ENCODE measurements at places on chromosomes 6 and 20. TPM values are rescaled to one million over a fixed set of nuclear protein-coding genes. Genes with fewer than 3 reads are reported as not detected.
A peak's percentile ranks its signal among the peaks of the same experiment; 100 is the strongest.

DNA sequence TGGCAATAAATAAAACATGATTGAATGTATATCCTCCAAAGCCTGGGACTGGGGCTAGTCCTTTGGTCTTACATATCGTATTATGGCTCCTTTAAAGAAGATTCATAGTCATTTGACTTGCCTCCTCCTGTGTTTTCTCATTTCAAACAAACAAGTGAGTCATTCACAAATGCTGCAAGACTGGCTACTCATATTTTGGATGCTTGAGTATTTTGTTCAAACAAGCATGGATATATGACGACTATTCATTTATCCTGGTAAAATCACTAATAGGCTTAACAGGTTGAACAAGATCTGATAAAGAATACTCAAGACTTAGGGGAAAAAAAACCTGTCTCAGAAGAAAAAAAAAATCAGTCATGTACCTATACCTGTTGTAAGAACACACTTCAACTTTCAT lies 111.1 kb upstream of the CCDC28A start:
- DNase-seq, result no peak

GRCh38 chr20:51385646-51386530 lies 156.6 kb downstream of the NFATC2 start:
- DNase-seq, result peak; percentile 7

The MICB gene
- total RNA-seq, result 15.3 TPM

DNA sequence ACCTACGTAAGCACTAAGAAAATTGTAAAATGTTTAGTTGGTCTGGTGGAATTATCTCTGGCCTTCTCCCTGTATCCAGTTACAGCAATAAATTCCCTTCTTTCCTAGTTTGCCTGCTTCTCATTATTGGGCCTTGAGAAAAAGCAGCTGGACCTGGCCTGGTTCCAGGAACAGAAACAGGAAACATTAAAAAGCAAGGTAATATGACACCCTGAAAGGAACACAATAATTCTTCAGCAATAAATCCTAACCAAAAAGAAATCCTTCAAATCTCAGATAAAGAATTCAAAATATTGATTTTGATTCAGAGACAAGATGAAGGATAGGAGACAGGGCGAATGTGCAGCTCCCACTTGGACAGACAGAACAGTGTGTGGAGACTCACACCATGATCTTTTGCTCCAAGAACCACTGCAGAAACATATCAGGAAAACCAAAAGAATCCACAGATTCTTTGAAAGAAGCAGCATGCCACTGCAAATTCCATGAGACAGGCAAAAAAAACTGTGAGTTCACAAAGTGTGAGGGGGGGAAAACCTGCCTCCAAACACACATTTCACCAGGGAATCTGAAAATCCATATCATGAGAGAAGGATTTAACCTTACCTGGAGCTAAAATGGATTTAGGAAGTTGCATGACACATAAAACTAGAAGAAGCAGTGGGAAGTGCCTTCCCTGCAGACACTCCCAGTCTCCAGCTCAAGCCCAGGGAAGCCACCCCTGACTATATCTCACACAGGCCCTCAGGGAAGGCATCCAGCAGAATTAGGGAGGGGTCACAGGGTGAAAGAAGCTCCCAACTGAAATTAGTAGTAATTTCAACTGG lies 28.9 kb downstream of the TREM1 start:
- no peak for DNase-seq

DNA sequence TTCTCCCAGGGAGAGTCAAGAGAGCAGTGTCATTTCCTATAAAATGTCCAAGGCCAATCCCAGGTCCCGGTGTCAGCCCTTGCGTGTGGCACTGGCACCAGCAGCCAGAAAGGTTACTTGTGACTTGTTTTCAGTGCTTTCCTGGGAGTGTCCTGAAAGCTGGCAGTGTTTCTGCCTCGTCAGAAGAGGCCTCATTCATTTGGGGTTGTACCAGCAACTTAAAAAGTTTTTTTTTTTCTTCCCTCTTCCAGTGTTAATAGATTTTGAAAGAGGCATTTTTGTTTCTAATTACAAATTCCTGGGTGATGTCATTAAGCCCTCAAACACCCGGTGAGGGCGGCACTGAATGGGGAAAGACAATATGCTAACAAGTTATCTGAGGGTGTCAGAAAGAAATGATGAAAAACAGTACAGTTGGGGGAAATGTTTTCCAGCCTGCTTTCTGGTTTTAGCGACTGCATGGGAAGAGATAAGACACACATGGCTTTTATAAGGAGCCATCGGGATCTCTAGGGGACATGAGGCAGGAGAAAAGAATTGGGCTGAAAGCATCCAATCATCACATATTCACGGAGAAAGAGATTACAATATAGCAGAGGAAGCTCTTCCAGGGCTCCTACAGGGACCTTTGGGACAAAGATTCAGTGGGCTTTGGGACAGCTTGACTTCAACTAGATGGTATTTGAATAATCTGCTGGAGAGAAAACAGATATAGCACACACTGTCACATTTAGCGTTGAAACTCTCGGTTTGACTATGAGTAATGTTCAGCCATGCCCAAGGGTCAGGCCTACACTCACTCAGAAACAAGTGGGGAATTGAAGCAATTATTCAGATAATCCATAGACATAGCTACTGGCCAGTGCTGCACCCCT lies 153.0 kb downstream of the BCAS1 start:
- DNase-seq, result no peak

The MYO6 gene
- total RNA-seq, result 2.2 TPM

The SLC35B2 gene
- 6.4 TPM for total RNA-seq

GRCh38 chr20:50333812-50334211 lies 143.2 kb downstream of the CEBPB start:
- no peak for DNase-seq

DNA sequence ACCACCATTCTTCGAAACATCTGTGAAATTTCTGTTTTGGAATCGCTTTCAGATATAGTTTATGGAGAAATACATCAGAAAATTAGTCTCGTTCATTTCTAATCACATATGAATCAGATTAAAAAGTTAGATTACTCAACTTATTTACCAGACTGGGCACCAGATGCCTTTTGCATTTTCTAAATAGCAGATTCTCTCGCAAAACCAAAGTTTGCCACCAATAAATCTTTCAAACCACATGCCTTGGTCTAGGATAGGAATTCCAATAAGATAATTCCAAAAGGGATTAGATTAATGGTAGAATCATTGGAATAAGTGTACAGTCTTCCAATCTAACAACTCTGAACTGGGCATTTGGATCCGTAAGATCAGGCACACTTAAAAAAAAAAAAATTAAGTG lies 160.4 kb upstream of the TAB2 start:
- no peak for DNase-seq

- DNase-seq, result no peak
Observed at GRCh38 chr20:62029949-62030348, 35.7 kb downstream of the TAF4 start.

DNA sequence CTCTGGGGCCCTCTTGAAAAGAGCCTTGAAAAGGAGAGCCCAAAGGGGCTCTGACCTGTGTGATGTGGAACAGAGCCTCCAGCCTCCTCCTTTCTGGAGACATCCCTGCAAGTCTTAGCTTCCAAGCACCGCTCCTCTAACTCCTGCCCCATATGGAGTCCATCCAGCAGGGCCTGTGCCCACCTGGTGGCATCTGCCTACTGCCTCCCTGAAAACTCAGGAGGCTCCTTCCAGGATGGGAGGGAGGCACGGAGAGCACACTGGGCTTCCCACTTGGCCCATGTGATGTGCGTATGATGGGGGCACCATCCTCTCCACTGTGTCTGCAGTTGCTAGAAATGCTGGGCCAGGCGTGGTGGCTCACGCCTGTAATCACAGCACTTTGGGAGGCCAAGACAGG lies 98.1 kb downstream of the SYNDIG1 start:
- DNase-seq, result no peak

DNA sequence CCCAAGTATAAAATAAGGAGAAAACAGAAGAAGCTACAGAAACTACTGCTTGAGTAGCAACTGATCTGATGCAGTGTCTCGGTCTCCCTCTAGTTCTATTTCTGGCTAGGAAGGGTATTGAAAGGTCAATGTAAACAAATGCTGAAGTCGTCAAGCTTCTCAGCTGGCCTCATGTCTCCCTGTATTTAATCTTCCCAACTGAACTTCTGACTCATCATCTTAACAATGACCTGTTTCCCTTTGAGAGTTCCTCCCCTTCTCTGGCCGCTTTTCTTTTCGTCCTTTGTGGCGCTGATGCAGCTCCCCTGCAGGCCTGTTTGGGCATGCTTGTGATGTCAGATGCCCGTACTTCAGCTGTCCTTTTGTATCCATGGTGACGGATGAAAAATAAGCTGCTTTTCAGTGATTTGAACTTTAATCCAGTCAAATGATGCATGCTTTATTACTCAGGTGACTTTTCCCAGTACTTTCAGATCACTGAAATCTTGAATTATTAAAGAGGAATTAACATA lies 7.8 kb upstream of the LCA5 start:
- no peak for DNase-seq

DNA sequence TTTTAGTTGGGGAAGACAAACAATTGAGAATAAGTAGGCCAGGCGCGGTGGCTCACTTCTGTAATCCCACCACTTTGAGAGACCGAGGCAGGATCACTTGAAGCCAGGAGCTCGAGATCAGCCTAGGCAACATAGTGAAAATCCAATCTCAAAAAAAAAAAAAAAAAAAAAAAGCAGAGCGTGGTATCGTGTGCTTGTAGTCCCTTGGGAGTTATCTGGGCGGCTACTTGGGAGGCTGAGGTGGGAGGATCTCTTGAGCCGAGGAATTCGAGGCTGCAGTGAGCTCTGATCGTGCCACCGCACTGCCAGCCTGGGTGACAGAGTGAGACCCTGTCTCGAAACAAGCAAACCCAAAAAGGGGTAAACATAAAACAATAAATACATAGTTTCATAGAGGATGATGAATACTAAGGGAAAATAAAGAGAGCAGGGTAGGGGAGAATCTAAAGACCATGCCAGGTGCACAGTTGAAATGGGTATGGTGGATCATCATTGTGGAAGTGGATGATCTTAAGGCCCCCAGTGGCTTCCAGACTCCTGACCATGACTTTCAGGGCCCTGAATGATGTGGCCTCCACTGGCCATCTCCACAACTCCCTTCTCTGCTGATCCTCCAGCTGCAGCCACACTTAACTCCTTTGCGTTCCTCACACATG lies 947 bp downstream of the POFUT1 start:
- no peak for DNase-seq

The ZBTB9 gene
- total RNA-seq, result 9.5 TPM

The MOXD1 gene
- total RNA-seq, result not detected

The HTR1B gene
- not detected for total RNA-seq

DNA sequence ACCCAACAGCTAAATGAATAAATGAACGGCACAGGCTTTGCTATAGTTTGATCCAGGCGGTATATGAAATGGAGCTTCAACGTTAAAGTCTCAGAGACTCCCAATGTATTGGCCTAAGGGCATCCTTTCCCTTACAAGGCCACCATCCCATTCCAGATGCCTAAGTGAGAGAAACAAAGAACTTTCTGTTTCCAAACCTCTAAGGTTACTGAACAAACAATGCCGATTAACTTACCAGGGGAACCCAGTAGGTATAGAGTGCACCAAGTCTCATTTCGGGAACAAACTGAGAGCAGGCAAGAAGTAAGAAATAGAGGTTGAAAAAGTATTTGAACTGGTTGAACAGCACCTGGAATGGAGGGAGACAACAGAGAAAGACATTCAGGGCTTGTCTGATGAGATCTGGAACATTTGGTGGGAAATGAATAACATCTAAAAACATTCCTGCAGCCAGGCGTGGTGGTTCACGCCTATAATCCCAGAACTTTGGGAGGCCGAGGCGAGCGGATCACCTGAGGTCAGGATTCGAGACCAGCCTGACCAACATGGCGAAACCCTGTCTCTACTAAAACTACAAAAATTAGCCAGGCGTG lies 42.5 kb downstream of the ATP9A start:
- DNase-seq, result no peak

DNA sequence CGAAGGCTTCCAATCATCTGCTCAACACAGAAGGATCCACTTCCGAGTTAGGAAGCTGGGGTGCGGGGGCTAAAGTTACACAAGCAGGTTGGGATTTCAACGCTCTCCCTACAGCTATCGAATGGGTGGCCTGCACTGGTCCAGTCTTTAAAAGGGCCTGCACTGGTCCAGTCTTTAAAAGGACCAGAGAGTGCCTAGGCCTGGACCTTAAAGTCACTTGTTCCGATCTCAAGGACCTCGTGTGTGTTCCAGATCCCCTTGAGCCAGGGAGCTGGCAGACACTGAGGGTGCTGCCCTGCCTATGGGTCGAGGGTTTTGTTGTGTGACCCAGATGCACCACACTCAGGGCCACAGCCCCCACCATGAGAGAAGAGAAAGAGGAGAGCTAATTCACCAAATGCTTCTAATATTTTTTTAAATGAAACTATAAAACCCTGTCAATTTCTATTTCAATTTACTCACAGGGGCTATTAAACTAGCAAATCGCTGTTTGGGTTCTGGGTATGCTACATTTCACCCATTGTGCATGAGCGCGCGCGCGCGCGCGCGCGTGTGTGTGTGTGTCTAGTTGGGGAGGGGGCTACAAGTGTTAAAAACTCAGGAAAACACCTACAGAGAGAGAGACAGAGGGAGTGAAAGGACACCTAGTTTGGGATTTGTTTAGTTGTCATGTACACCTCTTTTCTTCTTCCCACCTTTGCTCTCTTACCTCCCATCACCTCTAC lies 7.5 kb downstream of the TFAP2B start:
- no peak for DNase-seq

- DNase-seq, result no peak
Observed at GRCh38 chr6:40252531-40253258, 318.4 kb upstream of the MOCS1 start.

The C4B gene
- 3.2 TPM for total RNA-seq

DNA sequence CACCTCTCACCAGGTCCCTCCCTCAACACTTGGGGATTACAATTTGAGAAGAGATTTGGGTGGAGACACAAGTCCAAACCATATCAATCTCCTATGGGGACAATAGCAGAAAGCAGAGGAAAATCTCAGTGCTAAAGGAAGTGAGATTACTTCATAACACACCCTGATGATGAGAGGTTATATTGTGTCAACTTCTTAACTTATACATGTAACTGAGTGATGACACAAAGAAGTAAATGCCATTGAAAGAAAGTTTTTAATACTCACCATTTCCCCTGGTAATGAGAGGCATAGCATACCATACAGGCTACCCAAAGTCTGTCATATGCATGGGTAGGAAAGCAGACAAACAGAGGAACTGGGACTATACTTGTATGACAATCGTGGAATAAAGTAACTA lies 137.2 kb downstream of the MMUT start:
- DNase-seq, result no peak

- no peak for DNase-seq
Observed at GRCh38 chr6:17013701-17014100, 88.1 kb upstream of the STMND1 start.

The ARMH2 gene
- total RNA-seq, result not detected

DNA sequence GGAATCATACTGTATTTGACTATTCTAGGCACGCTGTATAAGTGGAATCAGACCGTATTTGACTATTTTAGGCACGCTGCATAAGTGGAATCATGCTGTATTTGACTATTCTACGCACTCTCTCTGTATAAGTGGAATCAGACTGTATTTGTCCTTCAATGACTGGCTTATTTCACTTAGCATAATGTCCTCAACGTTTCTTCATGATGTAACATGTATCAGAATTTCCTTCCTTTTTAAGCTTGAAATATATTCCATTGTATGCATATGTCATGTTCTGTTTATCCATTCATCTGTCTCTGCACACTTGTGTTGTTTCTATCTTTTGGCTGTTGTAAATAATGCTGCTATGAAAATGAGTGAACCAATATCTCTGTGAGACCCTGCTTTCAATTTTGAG lies 5.7 kb downstream of the CCDC170 start:
- no peak for DNase-seq
